ENCODE measurements at places on chromosomes 4 and X.

DNA sequence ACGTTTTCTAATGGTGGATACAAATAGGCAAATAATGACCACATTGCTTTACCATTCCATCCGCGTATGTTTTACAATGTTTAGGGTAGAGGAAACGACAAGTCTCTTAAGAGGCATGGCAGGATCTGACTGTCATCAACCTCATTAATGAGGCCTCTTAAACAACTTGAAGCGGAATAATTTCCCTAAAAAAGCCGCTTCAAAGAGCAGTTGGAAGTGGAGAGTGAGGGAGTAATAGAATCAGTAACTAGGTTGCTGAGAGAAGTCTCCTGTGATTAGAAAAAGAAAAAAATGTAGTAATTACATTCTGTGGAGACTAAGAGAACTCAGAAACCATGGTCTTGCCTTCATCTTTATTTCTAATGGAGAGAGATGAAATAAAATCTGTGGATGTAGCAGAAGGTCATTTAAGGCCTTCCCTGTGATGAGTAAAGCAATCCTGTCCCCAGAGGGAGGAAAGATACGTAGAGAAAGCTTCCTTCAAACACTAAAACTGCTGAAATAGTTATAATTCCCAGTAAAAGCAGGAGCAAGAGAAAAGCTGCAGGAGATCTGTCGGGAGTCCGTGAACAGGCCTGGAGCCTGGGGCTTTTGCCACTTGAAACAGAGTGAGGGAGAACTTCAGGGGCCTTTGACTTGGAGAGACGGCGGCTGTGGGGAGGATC is 11.1 kb upstream of the SEPSECS start:
- DNase-seq: no peak

- no peak for DNase-seq
These were observed 28.2 kb upstream of the SPARCL1 start for GRCh38 chr4:87557348-87557747.

DNA sequence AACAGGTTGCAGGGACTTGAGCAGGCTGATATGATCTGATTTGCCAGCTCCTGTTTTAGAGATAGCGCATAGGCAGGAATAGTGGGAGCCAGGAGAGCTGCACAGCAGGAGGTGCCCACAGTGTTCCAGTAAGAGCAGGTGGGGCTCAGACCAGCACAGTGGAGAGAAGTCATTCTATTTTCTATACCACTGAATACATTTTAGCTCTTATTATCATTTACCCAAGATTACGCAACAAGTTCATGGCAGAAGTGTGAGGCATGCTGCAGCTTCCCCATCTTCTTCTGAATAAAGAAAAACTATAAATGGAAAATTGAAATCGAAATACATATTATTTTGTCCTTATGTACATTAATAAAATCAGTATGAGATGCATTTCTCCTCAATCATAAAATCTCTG is 114.7 kb upstream of the EDNRA start:
- DNase-seq: no peak

GRCh38 chr4:88196013-88196365 is 37.5 kb upstream of the ABCG2 start:
- DNase-seq: no peak

DNA sequence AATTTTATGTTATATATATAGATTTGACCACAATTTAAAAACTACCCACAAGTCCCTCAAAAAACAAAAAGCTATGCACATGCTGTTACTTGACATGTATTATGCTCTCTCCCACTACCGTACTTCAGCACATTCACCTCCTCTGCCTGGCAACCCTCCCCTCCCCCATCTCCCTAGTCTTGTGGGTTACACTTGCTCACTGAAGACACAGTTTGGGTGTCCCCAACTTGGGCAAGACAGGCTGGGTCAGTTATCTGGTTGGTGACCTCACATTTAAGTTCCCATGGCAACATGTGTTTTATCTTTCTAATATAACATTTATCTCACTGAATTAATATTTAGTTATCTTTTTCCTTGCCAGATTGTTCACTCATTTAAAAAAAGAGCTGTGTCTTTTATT is 32.7 kb downstream of the SEC24D start:
- no peak for DNase-seq

- no peak for DNase-seq
These were observed 4.8 kb downstream of the SLC49A3 start for GRCh38 chr4:683982-684622.

GRCh38 chr4:53617101-53617680 is 25.9 kb upstream of the LNX1 start:
- DNase-seq: no peak

DNA sequence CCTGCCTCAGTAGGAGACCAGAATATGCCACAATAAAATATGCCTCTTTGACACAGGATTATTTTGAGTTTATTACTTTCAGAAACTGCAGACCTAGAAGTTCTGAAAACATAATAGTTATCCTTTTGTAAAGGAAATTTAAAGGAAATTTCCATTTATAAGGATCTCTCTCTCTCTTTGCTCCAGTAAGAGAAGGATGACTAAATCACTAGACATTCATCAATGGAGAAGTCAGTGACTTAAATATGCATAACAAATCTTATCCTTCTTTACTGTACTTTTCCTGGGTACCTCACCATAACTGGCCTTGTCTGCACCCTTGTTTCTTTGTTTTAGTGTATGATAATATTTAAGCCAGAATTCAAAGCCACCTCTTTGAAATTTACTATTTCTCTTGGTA is 28.3 kb upstream of the OPHN1 start:
- no peak for DNase-seq

DNA sequence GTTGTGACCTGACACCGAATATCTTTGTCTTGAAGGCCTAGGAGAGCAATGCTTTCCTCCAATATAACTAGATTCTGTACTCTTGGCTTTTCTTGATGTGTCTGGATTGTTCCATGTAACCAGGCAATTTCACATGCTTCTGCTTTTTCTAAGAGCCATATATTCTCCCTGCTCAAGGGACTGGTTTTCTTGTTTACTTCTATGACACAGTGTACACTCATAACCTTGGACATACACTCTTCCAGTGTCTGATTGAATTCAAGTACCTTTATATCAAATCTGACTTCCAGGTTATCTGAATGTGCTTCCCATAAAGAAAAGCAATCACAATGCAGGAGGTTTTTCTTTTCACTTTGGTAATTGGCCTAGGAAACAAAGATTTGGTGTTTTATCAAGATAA is 17.4 kb upstream of the EIF4E start:
- no peak for DNase-seq

- no peak for DNase-seq
These were observed 171.9 kb downstream of the DKK2 start for GRCh38 chr4:106864231-106864630.

GRCh38 chr4:72418458-72418857 is 150.6 kb downstream of the ADAMTS3 start:
- DNase-seq: no peak

DNA sequence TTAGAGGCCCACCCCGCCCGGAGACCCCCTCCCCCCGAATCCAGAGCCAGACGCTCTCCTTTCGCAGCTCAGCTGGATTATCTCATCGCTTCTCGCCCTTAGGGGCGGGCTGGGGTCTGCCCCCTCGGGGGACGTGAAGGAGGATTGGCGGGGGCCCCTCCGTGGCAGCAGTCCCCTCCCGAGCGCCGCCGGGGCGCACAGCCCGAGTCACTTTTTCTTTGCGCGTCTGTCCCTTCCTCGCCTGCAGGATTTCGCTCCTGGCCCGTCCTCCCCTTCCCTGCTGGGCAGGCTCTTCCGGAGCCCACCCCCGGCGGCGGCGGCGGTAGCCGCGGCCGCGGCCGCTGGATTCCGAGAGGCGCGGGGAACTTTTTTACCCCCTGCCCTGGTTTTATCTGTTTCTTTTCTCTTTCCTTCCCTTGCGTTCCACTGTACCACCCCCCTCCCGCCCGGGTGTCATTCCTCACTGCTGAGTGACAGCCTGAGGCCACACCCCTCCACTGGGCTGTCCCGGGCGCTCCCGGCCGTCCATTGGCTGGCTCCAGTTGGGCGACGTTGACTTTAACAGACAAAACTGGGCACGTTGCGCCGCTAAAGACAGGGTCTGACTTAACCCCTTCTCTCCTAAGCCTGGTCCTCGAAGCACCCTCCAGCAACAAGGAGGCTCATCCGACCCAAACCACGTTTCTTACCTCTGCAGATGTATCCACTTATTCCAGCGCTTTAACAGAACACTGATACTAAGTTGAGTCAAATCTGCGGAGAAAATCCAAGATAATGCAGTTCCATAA is 492 bp upstream of the NKX3-2 start:
- DNase-seq: peak; percentile 40

DNA sequence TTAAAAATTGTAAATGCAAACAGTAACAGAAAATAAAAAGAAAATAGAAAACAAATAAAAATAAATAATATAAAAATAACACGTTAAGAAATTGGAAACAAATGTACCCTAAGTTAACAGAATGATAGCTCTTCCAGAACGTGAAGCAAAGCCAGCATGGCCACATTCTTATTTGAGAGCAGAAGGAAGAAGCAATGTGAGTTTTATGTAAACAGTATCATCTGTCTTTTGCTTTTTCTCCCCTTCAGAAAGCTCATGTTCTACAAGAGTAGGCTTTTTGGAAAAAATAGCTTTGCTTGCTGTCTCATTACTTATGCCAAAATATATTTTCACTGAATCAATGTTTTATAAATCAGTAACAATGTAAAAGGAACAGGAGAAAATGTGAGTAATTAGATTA is 18.7 kb downstream of the NPY2R start:
- DNase-seq: no peak

GRCh38 chrX:147875866-147876596 is 35.7 kb upstream of the FMR1 start:
- no peak for DNase-seq

GRCh38 chr4:52910115-52910514 is 48.0 kb downstream of the RASL11B start:
- DNase-seq: no peak

DNA sequence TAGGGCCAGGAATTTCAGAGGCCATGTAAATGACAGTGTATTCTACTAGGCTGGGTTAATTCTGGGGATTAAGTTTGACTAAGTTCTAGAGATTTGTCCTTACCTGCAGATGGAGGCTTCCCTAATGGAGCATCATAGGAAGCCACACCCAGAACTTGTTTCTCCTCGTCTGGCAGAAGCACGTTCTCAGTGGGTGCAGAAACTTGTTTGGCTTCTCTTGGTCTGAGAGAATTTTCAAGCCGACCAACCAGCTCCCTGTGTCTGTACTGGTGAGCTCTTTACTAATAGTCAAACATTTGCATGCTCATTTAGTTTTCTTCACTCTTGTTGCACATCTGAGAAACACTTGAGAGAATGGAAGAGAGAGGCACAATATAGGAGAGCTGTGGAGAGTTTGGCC is 907 bp upstream of the ATP10D start:
- no peak for DNase-seq

GRCh38 chrX:11786862-11787261 is 28.8 kb downstream of the MSL3 start:
- DNase-seq: no peak

GRCh38 chr4:34615315-34615714 is 1629.0 kb downstream of the ARAP2 start:
- DNase-seq: no peak

DNA sequence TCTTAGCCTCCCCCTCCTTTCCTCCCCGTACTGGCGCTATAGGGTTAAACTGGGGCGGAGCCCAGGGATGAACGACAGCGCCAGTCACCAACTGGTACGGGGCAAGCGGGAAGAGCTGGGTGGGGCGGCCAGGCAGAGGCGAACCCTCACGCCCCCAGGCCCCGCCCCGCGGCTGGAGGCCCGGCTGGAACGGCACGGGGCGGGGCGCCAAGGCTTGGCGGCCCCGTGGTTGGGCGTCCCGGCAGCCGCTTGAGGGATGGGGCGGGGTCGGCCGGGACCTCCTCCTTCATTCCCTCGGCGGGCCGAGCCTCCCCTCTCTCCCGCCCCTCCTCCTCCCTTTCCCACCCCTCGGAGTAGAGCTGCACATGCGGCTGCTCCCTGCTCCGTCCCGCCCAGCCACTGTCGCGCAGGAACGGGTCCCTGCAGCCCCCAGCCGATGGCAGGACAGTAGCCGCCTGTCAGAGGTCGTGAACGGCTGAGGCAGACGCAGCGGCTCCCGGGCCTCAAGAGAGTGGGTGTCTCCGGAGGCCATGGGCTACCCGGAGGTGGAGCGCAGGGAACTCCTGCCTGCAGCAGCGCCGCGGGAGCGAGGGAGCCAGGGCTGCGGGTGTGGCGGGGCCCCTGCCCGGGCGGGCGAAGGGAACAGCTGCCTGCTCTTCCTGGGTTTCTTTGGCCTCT is at the start of gene EDA:
Gene EDA (plus strand): TSS at position 335 of the 678 bp plus-strand sequence.
- peak; percentile 59 for DNase-seq

Measured in activated T-cell treated with anti-CD3 and anti-CD28 coated beads for 24 hours (primary cell).